T follicular helper cell (primary cell): ENCODE measurements at places on chromosomes 7 and 10.

DNA sequence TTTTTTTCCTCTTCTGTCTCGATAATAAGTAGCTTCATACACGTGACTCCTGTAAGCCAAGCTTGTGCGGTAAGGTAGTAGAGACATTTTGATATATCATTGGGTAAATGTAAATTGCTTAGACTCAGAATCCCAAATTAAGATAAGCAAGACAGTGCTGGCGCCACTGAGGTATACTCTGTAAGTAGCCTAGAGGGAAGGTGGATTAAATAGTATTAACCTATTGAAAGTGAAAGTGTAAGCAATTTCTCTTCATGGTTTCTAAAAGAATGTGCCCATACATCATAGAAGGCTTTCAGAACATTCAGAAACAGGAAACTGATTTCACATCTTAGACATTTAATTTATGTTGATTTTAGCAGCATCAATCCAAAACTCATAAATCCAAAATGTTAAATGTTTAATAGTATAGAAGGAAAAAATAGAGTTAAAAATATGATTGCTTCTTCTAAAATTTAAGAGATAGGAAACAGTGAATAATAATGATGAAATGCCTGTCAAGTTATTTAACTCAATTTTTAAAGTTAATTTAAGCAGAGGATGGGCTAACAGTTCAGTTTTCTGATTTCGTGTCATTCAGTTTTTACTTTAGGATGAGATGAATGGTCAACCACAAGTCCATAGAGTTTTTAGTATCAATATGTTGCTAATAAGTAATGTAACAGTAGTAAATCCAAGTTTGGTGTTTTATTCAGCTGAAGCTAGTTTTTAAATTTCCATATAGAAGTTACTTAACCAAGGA is 36.8 kb downstream of the LRRC72 start:
- no peak for DNase-seq

GRCh38 chr10:95336702-95337101 is 45.9 kb upstream of the PDLIM1 start:
- no peak for DNase-seq

GRCh38 chr7:148987751-148988512 is 40.4 kb downstream of the PDIA4 start:
- no peak for DNase-seq

GRCh38 chr7:3862774-3863173 is 561.7 kb downstream of the SDK1 start:
- no peak for DNase-seq

- DNase-seq = peak; percentile 48
Measured at GRCh38 chr7:128405471-128406313, 4.1 kb downstream of the IMPDH1 start.

- no peak for DNase-seq
Measured at GRCh38 chr7:86733783-86734182, 90.1 kb downstream of the GRM3 start.

DNA sequence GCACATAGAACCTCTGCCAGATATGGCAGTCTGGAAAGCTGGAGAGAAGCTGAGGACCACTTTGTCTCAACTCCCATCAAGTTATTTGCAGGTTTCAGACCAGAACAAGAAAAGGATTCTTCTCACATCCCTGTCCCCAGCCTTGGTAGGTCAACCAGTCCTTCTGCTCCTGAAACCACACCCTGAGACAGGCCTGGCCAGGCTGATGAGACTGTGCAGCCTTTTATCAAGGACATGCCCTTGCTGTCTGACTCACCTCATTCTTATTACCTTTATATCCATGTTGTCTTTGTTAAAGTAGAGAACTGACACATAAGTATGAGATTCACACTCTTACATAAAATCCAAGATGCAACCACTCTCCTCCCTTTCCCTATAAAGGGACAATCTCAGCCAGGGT is 354.9 kb downstream of the PLXNA4 start:
- DNase-seq = no peak

DNA sequence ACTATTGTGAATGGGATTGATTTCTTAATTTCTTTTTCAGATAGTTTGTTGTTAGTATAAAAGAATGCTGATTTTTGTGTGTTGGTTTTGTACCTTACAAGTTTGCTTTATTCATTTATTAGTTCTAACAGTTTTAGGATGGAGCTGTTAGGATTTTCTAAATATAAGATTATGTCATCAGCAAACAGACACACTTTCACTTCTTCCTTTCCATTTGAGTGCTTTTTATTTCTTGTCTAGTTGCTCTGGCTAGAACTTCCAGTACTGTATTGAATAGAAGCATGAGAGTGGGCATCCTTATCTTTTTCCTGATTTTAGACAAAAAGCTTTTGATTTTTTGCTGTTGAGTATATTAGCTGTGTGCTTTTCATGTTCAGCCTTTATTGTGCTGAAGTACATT is 81.5 kb downstream of the DNAH11 start:
- no peak for DNase-seq

DNA sequence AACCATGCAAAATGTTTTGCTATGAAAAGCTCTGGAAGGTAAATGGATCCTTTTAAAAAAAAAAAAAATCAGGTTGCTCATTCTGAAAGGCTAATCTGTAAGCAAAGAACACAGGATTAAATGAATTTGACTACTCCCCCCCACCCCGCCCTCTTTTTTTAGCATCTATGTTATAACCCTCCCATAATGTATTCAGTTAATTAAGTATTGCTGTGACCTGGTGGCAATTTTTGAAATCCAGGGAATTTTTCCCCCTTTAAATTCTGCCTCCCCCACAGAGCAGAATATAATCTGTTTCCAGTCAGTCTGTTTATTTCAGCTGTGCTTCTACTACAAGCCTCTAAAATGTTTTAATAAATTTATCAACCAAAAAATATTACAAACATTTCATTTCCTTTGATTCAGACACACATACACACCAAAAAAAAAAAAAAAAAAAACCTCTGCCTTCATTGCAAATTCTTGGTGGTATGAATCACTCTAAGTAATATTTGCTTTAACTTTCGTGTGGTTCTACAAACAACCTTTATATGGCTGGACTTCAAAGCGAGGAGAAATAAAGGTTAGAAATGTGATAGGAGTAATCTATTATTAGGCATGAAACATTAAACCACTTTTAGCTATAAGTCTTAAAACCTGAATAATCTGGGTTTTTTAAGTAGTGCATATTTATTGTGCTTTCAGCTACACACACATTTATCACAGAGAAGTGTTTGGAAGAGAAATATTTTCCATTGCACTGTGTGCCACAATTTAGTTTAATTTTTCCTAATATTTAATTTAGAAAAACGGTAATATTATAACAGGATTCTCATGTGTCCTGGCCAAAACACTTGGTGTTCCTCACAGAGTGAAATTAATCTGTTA is 64.4 kb upstream of the ARID5B start:
- no peak for DNase-seq
